ENCODE measurements at places on chromosomes 12 and 14. TPM values are rescaled to one million over a fixed set of nuclear protein-coding genes. Genes with fewer than 3 reads are reported as not detected.
A peak's percentile ranks its signal among the peaks of the same experiment; 100 is the strongest.

GRCh38 chr14:103552011-103552845 is 10.2 kb downstream of the BAG5 start:
- no peak for DNase-seq

DNA sequence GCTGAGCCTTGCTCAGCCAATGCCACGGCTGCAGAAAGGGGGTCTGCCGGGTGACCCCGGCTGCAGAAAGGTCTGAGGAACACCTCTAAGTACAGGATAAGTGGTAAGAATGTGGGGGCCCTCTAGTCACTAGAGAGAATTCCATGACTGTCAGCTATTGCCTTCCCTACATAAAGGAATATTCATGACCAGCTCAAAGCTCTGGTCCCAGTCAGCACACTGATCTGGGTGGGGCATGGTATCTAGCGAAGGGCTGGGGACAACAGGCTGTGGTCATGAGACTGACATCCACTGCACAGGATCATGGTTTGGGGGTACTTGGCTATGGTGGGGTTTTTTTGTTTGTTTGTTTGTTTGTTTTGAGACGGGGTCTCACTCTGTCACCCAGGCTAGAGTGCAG is 42.1 kb downstream of the DCAF4 start:
- DNase-seq: no peak

The ACOT6 gene
- not detected for total RNA-seq

- DNase-seq: peak; percentile 91
Observed at GRCh38 chr12:51323317-51323960, 535 bp downstream of the BIN2 start.

DNA sequence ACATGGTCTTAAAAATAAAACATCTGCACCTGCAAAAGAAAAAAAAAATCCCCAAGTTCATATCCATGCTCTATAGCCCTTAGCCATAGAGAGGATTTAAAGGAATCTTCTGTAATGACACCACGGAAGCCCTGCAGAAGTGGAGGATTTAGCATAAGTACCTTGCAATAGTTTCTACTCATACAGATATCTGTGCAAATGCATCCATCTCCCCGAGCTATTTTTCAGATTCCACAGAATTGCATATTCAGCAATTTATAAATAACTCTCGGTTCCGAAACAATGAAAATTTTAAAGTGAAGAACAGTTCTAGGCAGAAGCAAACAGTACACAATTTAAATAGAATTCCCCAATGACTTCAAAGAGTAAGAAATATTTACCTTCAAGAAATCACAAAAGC is 424 bp downstream of the IGF1 start:
- DNase-seq: no peak

DNA sequence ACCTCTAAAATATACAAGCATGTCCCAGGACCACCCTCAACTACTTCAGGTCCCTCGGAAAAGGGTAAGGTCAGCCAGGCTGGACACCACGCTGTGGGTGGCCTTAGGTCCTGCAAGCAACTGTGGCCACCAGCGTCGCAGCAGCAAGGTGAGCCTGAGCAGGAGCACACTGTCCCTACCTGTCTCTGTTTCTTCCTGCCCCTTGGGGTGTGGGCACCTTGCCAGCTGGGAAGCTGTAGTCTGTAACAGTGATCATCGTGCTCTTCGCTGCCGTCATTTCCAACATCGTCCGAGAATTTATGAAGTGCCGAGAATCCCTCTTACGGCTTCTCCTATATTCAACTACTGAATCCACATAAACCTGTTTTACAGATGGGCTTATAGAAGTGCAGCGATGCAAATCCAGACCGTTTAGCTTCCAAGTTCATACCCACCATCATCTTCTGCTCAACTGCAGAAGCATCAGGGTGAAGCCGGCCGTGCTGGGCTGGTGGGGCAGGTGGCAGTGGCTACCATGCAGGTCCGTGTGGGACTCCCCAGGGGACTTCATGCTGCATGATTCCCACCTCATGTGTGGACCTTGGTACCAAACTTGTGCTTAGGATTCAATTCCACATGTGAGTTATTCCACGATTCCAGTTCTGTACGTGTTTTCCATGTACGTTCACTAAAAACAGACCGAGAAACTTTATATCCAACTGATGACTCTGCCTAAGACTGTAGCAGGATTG is 361.3 kb upstream of the SFSWAP start:
- no peak for DNase-seq

DNA sequence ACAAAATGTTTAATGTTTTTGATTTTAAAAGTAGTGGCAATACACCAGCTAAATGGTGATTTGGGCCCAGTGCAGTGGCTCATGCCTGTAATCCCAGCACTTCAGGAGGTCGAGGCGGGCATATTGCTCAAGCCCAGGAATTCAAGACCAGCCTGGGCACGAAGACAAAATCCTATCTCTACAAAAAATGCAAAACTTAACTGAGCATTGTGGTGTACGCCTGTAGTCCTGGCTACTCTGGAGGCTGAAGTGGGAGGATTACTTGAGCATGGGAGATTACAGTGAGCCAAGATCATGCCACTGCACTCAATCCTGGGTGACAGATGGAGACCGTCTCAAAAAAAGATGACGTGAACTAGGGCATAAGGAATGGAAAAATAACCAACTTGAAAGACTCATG is 4.7 kb downstream of the RPL36AL start:
- no peak for DNase-seq

DNA sequence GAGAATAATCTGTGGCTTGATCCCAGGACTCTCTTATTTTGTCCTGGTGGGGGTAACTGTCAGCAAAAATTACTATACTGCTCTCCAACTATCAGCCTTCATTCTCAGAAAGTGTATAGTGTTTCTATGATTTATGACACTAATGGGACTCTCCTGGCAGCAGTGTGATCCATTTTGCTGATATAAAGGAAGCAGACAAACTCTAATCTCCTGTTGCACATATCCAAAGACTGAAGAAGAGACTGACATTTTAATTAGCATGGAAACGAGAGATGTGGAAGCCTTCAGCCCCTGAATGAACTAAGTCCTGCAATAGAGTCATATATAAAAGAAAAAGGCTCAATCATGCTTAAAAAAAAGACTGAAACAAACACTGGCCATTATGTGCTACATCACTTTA is 127.8 kb upstream of the SSTR1 start:
- DNase-seq: no peak

The FAM186B gene
- total RNA-seq: not detected

- no peak for DNase-seq
Observed at GRCh38 chr12:2268471-2269286, 215.9 kb downstream of the CACNA1C start.

DNA sequence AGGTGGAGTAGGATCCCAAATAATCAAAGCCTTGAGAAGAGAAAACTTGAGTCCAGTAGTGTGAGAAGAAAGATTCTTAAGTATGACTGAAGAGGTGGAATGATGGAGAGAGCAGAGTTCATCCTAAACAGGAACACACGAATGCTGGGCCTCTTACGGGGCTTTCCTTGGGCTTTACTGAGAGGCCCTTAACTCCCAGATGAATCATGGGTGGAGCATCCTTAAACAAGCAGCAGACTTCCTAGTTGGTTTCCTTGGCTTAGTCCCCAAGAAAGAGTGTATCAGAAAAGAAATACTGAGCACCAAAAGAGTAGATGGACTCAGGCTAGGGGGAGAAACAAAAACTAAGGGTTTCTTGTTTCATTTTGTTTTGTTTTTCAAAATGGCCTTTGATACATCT is 132.5 kb downstream of the GPR135 start:
- no peak for DNase-seq

DNA sequence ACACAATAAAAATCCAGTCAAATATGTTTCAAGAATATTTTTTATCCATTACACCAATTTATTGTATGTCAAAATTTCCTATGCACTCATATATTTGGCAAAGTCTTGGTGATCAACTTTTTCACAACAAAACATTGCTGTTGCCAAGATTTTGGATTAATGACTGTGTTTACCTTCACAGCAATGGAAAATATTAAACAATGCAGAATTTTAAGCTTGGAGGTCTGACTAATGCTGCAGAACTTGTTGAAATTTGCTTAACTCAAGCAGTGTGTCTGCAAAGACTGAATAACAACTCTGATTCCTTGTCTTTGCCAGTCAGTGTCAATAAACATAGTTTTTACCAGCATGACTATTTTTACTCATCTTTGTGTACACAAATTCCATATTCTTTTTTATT is 336.4 kb downstream of the CCER1 start:
- no peak for DNase-seq

- DNase-seq: no peak
Observed at GRCh38 chr12:57105011-57105753, 6.0 kb downstream of the STAT6 start.

DNA sequence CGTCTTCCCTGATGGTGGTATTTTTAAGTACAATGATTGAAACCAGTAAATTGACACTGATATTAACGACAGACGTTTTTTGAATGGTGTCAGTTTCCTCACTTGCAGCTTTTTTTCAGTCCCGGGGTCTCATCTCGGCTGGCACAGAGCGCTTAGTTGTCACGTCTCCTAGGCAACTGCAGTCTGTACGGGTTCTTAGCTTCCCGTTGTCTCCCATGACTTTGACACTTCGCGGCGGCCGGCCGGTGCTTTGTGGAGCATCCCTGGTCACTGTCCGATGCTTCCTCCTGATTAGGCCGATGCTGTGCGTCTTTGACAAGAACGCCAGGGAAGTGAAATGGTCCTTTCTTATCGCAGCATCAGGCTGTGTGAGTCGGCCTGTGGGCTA is 67.4 kb downstream of the ADGRD1 start:
- DNase-seq: no peak

Data from CD4-positive, CD25-positive, alpha-beta regulatory T cell (primary cell).